Immature natural killer cell (primary cell): ENCODE measurements at places on chromosomes 3 and 15. TPM values are rescaled to one million over a fixed set of nuclear protein-coding genes. Genes with fewer than 3 reads are reported as not detected.

RLBP1 gene
- polyA plus RNA-seq, result not detected

AMT gene
- 4.8 TPM for polyA plus RNA-seq

CCR9 gene
- polyA plus RNA-seq, result not detected

DNA sequence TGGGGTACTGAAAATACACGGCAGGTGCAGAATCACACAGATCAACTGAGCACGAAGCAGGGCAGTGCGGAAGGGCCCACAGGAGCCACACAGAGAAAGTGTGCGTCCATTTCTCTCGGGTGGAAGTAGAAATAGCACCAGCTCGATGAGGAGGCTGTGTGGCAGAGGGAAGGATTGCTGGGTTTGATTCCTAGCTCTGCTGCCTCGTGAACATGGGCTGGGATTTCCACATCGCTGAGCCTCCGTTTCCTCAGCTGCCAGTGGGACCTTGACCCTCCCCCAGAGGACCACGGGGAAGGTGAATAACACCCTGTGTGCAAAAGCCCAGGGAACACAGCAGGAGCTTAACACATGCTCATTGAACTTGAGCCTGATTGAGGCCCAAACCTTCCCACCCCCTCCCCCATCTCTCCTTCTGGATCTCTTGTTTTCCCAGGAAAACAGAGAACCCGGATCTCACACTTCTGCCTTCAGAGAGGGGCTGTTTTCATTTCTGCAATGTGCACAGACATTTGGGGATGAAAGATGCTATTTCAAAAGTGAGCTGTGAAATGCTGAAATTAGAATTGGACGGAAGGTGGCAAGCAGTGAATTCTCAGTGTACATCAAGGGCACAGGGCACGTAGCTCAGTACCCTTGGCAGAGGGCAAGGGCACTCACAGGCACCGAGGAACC lies 38.4 kb downstream of the ABTB1 start:
- no peaks in the 10 kb centered on the region for H3K36me3 ChIP-seq
- no peak overlapping the region for H3K27ac ChIP-seq
- no peak overlapping the region for H3K4me3 ChIP-seq
- DNase-seq, result no peak

DNA sequence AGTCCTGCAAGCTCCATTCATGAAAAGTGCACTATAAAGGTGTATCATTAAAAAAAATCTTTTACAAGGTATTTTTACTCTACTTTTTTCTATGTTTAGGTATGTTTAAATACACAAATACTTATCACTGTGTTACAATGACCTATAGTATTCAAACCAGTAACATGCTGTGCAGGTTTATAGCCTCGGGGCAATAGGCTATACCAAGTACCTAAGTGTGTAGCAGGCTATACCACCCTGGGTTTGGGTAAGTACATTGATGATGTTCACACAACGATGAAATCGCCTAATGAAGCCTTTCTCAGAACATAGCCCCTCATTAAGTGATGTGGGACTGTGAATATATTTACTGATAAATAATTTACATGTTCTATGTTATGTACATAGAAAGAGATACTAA lies 104.6 kb downstream of the ATP1B3 start:
- peaks cover 2% of the 10 kb centered on the region for H3K27me3 ChIP-seq
- no peak overlapping the region for H3K4me3 ChIP-seq
- DNase-seq, result no peak
- H3K4me1 ChIP-seq, result no peaks in the 10 kb centered on the region

GRCh38 chr15:51589881-51590568 lies 32.5 kb downstream of the DMXL2 start:
- peaks cover 4% of the 10 kb centered on the region for H3K27me3 ChIP-seq
- no peaks in the 10 kb centered on the region for H3K4me1 ChIP-seq
- H3K4me3 ChIP-seq, result no peak overlapping the region
- no peak overlapping the region for H3K27ac ChIP-seq
- no peak for DNase-seq

DNA sequence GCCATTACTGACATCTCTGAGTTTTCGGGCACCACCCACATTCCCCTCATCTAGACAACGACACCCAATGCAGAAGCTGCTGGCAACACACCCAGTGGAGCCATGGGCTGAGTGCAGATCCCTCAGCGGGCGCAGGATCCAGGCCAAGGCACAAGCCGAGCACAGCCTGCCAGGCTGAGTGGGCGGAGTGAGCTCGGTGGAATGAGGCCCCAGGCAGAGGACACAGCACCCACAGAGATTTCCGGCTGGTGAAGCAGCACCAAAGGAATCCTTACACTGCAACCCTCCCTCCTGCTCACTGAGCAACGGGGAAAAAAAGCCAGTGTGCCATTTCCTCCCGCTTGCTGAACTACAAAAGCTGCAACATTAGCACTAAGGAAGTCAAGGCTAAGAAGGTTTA lies 34.3 kb downstream of the ZMAT3 start:
- peak overlapping the region; percentile 44 for H3K27ac ChIP-seq
- peaks cover 4% of the 10 kb centered on the region for H3K36me3 ChIP-seq
- H3K4me1 ChIP-seq, result peaks cover 31% of the 10 kb centered on the region
- peak overlapping the region; percentile 2 for H3K4me3 ChIP-seq
- DNase-seq, result no peak
- H3K27me3 ChIP-seq, result no peaks in the 10 kb centered on the region

DNA sequence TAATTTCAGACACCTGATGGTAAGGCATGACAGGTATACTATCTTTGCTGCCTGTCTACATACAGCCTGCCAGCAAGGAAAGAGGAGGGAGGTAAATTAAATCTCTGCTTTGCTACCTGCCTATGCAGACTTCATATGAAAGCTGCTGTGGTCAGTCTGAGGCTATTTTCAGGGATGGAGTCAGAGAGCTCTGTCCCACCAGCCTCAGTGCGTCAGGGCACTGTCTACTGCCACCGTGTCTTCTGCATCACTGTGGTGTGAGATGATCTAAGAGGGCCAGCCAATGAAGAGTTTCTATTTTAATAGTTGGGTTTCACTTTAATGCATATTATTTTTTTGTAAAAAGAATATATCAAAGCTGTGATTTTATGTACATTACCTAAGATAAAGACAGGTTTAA lies 125.6 kb downstream of the CADPS start:
- DNase-seq, result no peak
- no peaks in the 10 kb centered on the region for H3K36me3 ChIP-seq
- no peak overlapping the region for H3K4me3 ChIP-seq

DNA sequence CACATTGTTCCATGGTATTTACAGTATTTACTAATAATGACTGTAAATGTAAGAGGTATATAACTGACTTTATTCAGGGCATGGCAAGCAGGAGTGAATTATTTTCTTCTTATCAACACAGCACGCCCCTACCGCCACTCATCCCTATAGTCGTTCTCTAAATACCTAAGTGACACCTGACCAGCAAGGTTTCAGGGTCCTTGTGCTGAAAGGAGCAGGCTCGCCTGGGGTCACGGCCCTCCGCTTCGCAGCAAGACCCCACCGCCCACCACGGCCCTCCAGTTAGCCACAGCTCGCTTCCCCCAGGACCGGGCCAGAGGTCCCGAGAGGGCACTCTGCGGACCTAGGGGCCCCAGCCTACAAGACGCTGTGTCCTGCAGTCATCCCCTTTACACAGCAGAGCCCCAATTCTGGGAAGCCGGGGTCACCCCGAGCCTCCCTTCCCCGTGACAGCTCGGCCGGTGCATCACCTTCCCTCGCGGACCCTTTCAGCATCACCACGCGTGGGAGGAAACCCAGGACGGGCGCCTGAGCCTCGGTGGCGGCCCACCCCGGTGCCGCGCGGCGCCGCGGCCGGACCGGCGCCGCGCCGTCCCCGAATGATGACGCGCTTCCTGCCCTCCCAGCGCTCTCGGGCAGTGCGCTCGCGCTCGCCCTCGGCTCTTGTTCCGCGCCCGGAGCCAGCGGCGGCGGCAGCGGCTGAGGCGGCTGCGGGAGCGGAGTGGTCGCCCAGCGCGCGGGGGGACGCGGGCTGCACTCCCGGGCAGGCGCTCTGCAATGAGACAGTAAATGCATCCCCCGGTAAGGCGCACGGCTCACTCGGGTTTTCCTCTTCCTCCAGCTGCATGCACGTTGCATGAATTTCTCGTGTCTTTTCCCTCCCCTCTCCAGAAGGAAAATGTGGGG lies 225.1 kb upstream of the C2CD4B start:
- peak within 1 kb of the TSS; percentile 95 for H3K4me3 ChIP-seq
- H3K36me3 ChIP-seq, result no peaks in the 10 kb centered on the region
- H3K27ac ChIP-seq, result peak within 1 kb of the TSS; percentile 88

DNA sequence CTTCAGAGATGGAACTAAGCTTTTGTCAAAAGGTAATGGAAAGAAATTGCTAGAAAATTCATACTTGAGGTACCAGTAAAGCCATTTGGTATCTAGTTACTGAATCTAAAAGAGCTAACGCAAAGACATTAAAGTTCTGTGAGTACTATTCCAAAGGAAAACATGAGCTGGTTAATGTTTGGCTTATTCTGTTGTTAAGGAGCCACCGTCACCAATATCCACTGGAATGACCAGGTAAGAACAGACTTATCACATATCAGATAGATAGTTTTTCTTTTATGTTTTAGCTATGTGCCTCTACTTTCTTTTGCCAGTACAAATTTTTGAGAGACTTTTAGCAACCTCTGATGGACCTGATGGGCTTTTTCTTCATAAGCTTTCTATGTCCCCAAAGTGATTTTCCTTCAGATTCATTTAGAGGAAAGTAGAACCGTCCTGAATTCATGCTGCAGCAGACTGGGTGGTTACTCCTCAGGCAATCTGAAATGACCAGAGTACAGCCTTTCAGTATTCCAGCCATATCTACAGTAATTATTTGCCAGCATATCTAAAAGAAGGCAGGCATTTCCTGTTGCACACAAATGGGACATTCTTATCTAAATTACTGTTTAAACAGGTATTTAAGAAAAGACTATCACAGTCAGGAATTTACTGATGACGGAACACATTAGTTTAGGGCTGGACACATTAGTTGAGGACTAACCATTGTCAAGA lies 274.1 kb downstream of the MECOM start:
- DNase-seq, result no peak
- no peaks in the 10 kb centered on the region for H3K27me3 ChIP-seq
- H3K4me1 ChIP-seq, result peaks cover 3% of the 10 kb centered on the region
- no peaks in the 10 kb centered on the region for H3K36me3 ChIP-seq
- no peak overlapping the region for H3K4me3 ChIP-seq

DNA sequence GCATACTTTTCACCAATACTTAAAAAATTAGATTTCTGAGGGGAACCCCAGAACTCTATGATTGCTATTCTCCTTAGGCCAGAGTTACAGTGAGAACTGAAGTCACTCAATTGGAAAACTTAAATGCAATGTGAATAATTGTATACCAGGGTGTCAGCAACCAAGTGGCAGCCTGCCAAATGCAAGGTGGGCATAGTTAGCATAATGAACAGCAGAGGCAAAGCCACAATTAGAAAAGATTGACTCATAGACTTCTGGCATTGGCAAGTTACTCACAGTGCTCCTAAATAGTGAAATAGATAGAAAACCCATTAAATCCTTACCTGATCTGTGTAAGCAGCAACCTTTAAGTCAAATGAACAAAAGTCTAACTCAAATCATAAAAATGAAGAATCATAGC lies 94.9 kb downstream of the BCHE start:
- H3K27me3 ChIP-seq, result no peaks in the 10 kb centered on the region
- no peak for DNase-seq
- H3K4me1 ChIP-seq, result no peaks in the 10 kb centered on the region
- no peak overlapping the region for H3K4me3 ChIP-seq
- no peaks in the 10 kb centered on the region for H3K36me3 ChIP-seq
- no peak overlapping the region for H3K27ac ChIP-seq

GRCh38 chr15:66566963-66567531 lies 1.2 kb upstream of the LCTL start:
- no peak overlapping the region for H3K27ac ChIP-seq
- DNase-seq, result peak; percentile 52
- no peaks in the 10 kb centered on the region for H3K27me3 ChIP-seq
